ENCODE measurements at places on chromosomes 5 and 9. TPM values are rescaled to one million over a fixed set of nuclear protein-coding genes. Genes with fewer than 3 reads are reported as not detected.

PCDHB4 gene
- polyA plus RNA-seq: not detected

HMMR gene
- polyA plus RNA-seq: 1.3 TPM

OR1Q1 gene
- not detected for polyA plus RNA-seq

IGIP gene
- polyA plus RNA-seq: 0.46 TPM

TUSC1 gene
- 3.8 TPM for polyA plus RNA-seq

FAM120AOS gene
- polyA plus RNA-seq: 75.2 TPM

PCAT7 gene
- polyA plus RNA-seq: not detected

CBY3 gene
- not detected for polyA plus RNA-seq

LNPEP gene
- 48.2 TPM for polyA plus RNA-seq

FAM120A gene
- polyA plus RNA-seq: 9.4 TPM

FOXD4L4 gene
- not detected for polyA plus RNA-seq

CCL21 gene
- not detected for polyA plus RNA-seq

RASEF gene
- polyA plus RNA-seq: not detected

GPR151 gene
- polyA plus RNA-seq: not detected

SPATA6L gene
- not detected for polyA plus RNA-seq

GPRIN1 gene
- 0.42 TPM for polyA plus RNA-seq

HAPLN1 gene
- not detected for polyA plus RNA-seq

S100Z gene
- polyA plus RNA-seq: not detected

CATSPER3 gene
- 0.31 TPM for polyA plus RNA-seq

SLC34A3 gene
- not detected for polyA plus RNA-seq

PCDHB12 gene
- polyA plus RNA-seq: not detected

FCN2 gene
- not detected for polyA plus RNA-seq

FKBP15 gene
- polyA plus RNA-seq: 10.4 TPM

SGCD gene
- not detected for polyA plus RNA-seq

CCNI2 gene
- not detected for polyA plus RNA-seq

AJM1 gene
- not detected for polyA plus RNA-seq

CDH9 gene
- polyA plus RNA-seq: not detected

ABCA1 gene
- polyA plus RNA-seq: 3.0 TPM

RNF180 gene
- polyA plus RNA-seq: not detected

VAV2 gene
- 17.0 TPM for polyA plus RNA-seq

RORB gene
- not detected for polyA plus RNA-seq

TEX10 gene
- polyA plus RNA-seq: 15.8 TPM

SURF6 gene
- 4.5 TPM for polyA plus RNA-seq

DCP2 gene
- polyA plus RNA-seq: 72.0 TPM

STARD4 gene
- 6.8 TPM for polyA plus RNA-seq

PCDHGC4 gene
- polyA plus RNA-seq: not detected

PDE4D gene
- polyA plus RNA-seq: 7.9 TPM

NUTM2F gene
- not detected for polyA plus RNA-seq

FOXD4 gene
- polyA plus RNA-seq: not detected

CCL28 gene
- 20.4 TPM for polyA plus RNA-seq

FAXDC2 gene
- polyA plus RNA-seq: 2.2 TPM

TSC1 gene
- 8.5 TPM for polyA plus RNA-seq

All from naive B cell (primary cell).